ENCODE measurements at places on chromosomes 3 and 15. TPM values are rescaled to one million over a fixed set of nuclear protein-coding genes. Genes with fewer than 3 reads are reported as not detected.

The MB21D2 gene
- total RNA-seq = 5.6 TPM

The C3orf20 gene
- total RNA-seq = 0.49 TPM

The P2RY1 gene
- total RNA-seq = 17.9 TPM

The SENP5 gene
- 50.6 TPM for total RNA-seq

DNA sequence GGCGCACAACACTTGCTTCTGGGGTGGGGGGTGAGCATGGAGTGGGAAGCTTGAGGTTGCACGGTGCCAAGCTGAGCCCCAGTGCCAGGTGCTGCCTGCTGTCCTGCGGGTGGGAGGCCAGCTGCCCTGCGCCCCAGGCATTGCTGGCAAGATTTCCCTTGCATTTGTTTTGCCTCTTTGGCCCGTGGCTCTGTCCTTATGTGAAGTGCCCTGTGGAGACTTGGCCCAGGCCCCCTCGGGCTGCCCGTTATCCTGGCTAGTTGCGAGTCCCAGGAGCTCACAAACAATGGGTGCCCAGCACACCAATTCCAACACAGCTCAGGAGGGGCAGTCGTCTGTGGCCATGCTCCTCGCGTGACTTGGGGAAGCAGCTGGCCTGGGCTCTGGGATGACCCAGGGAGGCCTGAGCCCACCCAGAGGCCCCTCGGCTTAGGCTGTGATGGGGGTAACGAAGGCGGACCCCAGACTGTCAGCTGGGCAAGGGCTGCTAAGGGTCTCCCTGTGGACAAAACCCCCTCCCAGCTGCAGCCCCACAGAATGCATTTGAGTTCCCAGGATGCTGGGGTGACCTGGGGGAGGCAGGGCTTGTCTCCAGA is 5.9 kb downstream of the C3orf22 start:
- no peak overlapping the region for H3K4me3 ChIP-seq
- H3K4me1 ChIP-seq = no peaks in the 10 kb centered on the region
- no peaks in the 10 kb centered on the region for H3K27me3 ChIP-seq
- H3K36me3 ChIP-seq = no peaks in the 10 kb centered on the region

DNA sequence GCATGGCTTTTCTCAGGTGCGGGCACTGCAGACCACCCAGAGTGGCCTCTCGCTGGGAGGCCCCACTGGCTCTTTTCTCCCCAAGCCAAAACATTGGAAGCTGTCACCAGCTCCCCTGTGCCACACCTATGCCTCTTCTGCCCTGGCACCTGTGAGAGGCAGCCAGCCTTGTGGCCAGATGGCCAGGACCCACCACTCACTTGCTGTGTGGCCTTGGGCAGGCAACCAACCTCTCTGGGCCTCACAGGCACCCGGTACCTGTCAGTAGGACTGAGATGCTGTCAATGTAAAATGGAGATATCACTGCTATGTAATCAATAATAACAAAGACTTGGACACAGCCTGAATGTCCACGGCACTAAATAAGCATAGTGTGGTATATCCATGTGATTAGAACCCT is 36.5 kb downstream of the SRPRB start:
- DNase-seq = no peak
- H3K4me1 ChIP-seq = no peaks in the 10 kb centered on the region
- no peaks in the 10 kb centered on the region for H3K36me3 ChIP-seq
- no peaks in the 10 kb centered on the region for H3K27me3 ChIP-seq

DNA sequence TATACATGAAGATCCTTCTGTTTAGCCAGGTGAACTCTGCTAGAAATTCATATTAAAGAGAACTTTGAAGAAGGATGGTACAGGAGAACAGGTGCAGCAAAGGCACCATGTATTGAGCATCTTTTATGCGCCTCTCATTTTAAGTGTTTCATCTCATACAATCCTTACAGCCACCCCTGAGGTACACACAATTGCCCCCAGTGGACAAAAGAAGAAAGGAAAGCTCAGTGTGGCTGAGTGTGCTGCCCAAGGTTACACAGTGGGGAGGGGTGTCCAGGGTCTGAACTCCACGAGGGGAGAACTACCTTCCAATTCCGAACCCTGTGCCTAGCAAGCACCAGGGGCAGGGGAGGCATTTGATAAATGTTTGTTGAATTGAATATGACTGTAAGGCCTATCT is 98.6 kb downstream of the MECOM start:
- H3K27ac ChIP-seq = no peak overlapping the region
- no peak for DNase-seq
- H3K4me1 ChIP-seq = no peaks in the 10 kb centered on the region
- no peaks in the 10 kb centered on the region for H3K36me3 ChIP-seq
- H3K27me3 ChIP-seq = no peaks in the 10 kb centered on the region

- no peak for DNase-seq
- no peak overlapping the region for H3K27ac ChIP-seq
- no peaks in the 10 kb centered on the region for H3K36me3 ChIP-seq
- H3K4me1 ChIP-seq = no peaks in the 10 kb centered on the region
Observed at GRCh38 chr3:140898340-140899180, 43.1 kb upstream of the SLC25A36 start.

DNA sequence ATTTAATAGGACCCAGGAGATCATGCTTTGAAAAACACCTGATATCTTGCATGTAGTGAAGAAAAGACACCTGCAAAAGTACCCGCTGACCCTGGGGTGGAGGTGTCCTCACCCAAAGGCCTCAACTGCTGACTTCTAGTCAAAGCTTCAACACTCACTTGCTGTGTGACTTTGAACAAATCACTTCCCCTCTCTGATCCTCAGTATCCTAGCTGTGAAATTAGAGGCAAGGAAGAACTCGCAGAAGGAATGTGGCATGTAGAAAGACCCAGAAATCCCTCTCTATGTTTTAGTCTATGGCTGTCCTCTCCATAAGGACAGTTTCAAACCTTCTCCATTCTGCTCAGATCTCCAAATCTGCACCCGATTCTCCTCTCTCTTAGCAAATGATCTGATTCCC is 52.7 kb upstream of the ATP13A3 start:
- H3K36me3 ChIP-seq = no peaks in the 10 kb centered on the region
- H3K4me1 ChIP-seq = peaks cover 9% of the 10 kb centered on the region
- H3K4me3 ChIP-seq = no peak overlapping the region
- no peaks in the 10 kb centered on the region for H3K27me3 ChIP-seq
- no peak for DNase-seq
- no peak overlapping the region for H3K27ac ChIP-seq

DNA sequence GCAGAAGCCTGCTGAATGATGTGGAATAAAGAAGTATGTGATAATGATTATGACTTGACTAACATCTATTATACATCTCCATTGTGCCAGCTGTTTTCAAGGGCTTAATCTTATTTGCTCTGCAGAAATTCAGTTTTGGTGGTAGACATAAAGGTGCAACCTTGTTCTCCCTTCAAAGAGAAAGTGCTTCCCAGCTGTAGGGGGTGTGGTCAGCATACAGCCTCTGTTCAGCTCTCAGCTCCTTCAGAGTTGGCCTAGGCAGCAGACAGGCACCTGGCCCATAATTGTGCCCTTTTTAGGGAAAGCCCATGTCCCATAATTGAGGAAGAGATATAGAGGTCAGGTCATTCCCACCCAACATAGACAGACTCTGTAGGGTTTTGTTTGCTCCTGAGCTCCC is 104.3 kb upstream of the EOMES start:
- H3K4me3 ChIP-seq = no peak overlapping the region
- H3K4me1 ChIP-seq = no peaks in the 10 kb centered on the region
- H3K36me3 ChIP-seq = no peaks in the 10 kb centered on the region
- no peaks in the 10 kb centered on the region for H3K27me3 ChIP-seq
- no peak for DNase-seq

DNA sequence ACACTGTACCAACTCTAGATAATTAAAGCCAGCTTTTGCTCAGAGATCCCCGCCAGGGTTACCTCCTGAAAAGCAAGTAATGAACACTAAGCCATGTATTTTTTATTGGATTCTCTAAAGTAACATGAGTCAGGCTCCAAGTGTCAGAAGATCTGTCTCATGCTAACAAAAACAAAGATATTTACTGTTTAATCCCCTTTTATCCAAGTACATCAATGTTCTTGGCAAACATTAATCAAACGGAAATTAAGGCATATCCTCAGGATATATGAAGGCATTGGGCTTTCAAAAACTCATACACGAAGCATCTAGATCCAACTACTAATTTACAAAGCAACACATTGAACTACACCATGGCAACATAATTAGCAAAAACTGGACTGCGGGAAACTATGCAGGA is 37.2 kb downstream of the MYO5A start:
- no peak overlapping the region for H3K4me3 ChIP-seq
- no peak for DNase-seq
- peak overlapping the region; percentile 4 for H3K27ac ChIP-seq
- no peaks in the 10 kb centered on the region for H3K27me3 ChIP-seq
- peaks cover 56% of the 10 kb centered on the region for H3K4me1 ChIP-seq
- H3K36me3 ChIP-seq = no peaks in the 10 kb centered on the region
